A549 treated with RU486 at 1 μM for 4 hours (cell line): ENCODE measurements at places on chromosomes 3 and 15. TPM values are rescaled to one million over a fixed set of nuclear protein-coding genes. Genes with fewer than 3 reads are reported as not detected.

The ABI3BP gene
- 1.2 to 2.2 TPM (median 1.6 TPM) in 5 replicates for total RNA-seq

The DNAH12 gene
- 0.02 to 0.13 TPM (median 0.04 TPM) in 3 of 5 replicates, not detected in the others for total RNA-seq

The IGSF11 gene
- total RNA-seq: 4.4 to 6.6 TPM (median 5.8 TPM) in 5 replicates

The USP19 gene
- total RNA-seq: 18.7 to 24.8 TPM (median 23.0 TPM) in 5 replicates

The RGMA gene
- 0.15 to 0.39 TPM (median 0.18 TPM) in 5 replicates for total RNA-seq

The MYLK gene
- total RNA-seq: 12.0 to 19.4 TPM (median 15.0 TPM) in 5 replicates

The POLQ gene
- 6.1 to 7.4 TPM (median 6.3 TPM) in 5 replicates for total RNA-seq

The CADPS gene
- not detected in 5 replicates for total RNA-seq

The P3H2 gene
- total RNA-seq: 29.4 to 48.5 TPM (median 38.8 TPM) in 5 replicates

The LSAMP gene
- total RNA-seq: 0.07 to 0.24 TPM (median 0.10 TPM) in 4 of 5 replicates, not detected in the other

The TM4SF1 gene
- 1,132 to 2,057 TPM (median 1,686 TPM) in 5 replicates for total RNA-seq

The STRIT1 gene
- not detected in 5 replicates for total RNA-seq

The POLR2H gene
- total RNA-seq: 72.7 to 79.0 TPM (median 75.1 TPM) in 5 replicates

The ZDHHC23 gene
- total RNA-seq: 2.6 to 4.1 TPM (median 3.3 TPM) in 5 replicates

The ARPP21 gene
- total RNA-seq: 0.06 to 0.14 TPM in 2 of 5 replicates, not detected in the others

The OIP5 gene
- 10.5 to 16.8 TPM (median 14.2 TPM) in 5 replicates for total RNA-seq

The C3orf49 gene
- total RNA-seq: not detected in 5 replicates

The RTP1 gene
- not detected in 5 replicates for total RNA-seq

The GPR62 gene
- total RNA-seq: not detected in 5 replicates

The TMC3 gene
- not detected in 5 replicates for total RNA-seq

The RYR3 gene
- total RNA-seq: 0.05 to 0.07 TPM in 2 of 5 replicates, not detected in the others

The NIPA2 gene
- total RNA-seq: 77.9 to 114 TPM (median 112 TPM) in 5 replicates

The SLC9C1 gene
- not detected in 5 replicates for total RNA-seq

The CNBP gene
- total RNA-seq: 277 to 355 TPM (median 342 TPM) in 5 replicates

The SLITRK3 gene
- total RNA-seq: not detected in 5 replicates

The PLA2G4E gene
- total RNA-seq: not detected in 5 replicates

The GUCA1C gene
- total RNA-seq: not detected in 5 replicates

The CCDC13 gene
- 0.48 to 1.1 TPM (median 0.58 TPM) in 5 replicates for total RNA-seq

The SNURF gene
- total RNA-seq: 6.4 to 13.6 TPM (median 10.8 TPM) in 5 replicates

The ECE2 gene
- total RNA-seq: not detected in 5 replicates

The TTC21A gene
- total RNA-seq: 1.5 to 2.1 TPM (median 1.6 TPM) in 5 replicates

The SGO1 gene
- 12.0 to 19.5 TPM (median 15.9 TPM) in 5 replicates for total RNA-seq

The RNF123 gene
- 9.6 to 18.6 TPM (median 15.9 TPM) in 5 replicates for total RNA-seq

The CPN2 gene
- not detected in 5 replicates for total RNA-seq

The GOLGA8M gene
- total RNA-seq: 0.10 to 0.29 TPM in 2 of 5 replicates, not detected in the others

The ZNF80 gene
- not detected in 5 replicates for total RNA-seq

The CPLX3 gene
- not detected in 5 replicates for total RNA-seq

The XRN1 gene
- total RNA-seq: 1.5 to 4.4 TPM (median 3.9 TPM) in 5 replicates

The PLCB2 gene
- total RNA-seq: 0.68 to 1.4 TPM (median 0.82 TPM) in 5 replicates

The NME9 gene
- total RNA-seq: not detected in 5 replicates
